Central memory CD4-positive, alpha-beta T cell (primary cell): ENCODE measurements at places on chromosomes 6 and 20.
A peak's percentile ranks its signal among the peaks of the same experiment; 100 is the strongest.

DNA sequence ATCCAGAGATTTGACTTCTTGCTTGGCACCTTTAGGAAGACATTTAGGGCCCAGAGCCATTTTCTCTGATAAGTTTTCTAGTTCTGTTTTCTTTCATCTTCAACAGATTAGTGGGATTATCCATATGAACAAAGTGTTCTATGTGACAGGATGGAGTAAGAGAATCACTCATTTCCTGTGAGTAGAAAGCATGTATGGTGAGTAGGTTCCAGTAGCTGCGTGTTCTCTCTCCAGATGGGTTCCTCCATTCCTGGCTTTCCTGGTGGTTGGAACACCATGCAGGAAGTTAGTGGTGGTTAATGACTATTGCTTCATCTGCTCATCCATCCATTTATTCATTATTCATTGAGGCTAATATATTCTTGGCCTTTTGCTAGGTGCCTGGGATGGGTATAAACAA lies 54.0 kb downstream of the EFCAB8 start:
- DNase-seq = no peak

GRCh38 chr6:113645986-113646385 lies 211.2 kb upstream of the MARCKS start:
- no peak for DNase-seq

DNA sequence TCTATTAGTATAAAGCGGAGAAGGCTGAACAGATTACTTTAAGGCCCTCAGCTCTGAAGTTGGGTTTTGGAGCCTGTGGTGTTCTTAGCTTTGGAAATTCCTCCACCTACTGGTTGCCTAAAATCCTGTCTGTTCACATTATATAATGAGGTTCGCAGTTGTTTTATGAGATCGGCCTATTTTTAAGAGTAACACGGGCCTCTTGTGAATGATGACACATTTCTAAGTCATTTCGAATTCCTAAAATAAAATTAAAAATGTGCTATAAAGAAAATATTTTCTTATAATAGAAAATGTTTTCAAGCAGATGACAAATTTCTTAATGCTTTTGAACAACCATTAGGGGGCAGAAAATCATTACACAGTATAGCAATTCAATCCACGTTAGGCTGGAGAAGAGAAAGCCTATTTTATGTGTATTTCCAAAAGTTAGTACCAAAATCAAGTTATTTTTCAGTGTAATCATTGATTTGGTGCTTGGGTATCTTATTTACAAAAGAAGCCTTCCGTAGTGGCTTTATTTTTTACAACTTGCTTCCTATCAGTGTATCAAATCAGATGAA lies 15.8 kb upstream of the FAM8A1 start:
- DNase-seq = peak; percentile 30

- no peak for DNase-seq
Measured at GRCh38 chr6:144661116-144661806, 376.1 kb downstream of the UTRN start.

GRCh38 chr6:23370051-23370450 lies 756.0 kb upstream of the NRSN1 start:
- DNase-seq = no peak

DNA sequence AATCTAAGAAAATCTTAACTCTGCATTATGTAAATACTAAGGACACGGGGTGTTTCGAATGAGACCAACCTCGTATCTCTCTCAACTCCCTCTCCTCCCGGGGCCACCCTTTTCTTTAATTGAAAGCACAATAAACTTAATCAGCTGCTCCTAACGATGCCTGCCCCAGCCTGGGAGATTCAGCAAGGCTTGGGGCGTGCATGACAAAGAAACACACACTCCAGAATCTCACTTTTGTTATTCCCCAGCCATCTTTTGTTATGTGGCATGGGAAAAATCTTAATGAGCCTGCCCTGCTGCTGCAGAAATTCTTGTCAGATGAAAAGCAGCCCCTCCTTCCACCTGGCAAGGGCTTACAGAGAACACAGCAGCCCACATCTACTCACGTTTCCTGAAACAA lies 117.4 kb downstream of the TTLL2 start:
- DNase-seq = no peak

DNA sequence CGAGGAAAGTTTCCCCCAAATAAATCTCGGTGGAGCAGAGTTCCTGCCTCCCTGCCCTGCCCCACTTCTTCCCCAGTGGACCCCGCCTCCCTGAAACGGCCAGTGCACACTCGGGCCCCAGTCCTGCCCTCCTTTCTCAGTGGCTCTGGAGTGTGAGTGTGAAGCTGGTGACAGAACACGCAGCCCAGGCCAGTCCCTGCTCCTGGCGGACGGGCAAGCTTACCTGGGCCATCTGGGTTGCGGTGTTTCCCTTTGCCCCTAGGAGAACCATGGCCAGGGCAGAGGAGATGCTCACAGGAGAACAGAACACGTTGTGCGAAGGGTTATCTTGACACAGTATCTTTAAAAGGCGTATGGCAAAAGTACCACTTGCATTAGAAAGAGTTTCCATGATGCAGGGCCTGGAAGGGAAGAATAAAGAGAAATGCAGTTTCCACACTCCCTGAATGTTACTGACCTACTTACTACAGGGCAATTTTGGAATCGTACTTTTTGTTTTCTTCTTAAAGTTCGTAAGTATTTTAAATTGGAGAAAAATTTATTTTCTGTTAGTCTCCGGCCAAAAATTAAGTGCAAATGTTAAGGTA lies 2.8 kb downstream of the SERPINB9 start:
- DNase-seq = no peak

DNA sequence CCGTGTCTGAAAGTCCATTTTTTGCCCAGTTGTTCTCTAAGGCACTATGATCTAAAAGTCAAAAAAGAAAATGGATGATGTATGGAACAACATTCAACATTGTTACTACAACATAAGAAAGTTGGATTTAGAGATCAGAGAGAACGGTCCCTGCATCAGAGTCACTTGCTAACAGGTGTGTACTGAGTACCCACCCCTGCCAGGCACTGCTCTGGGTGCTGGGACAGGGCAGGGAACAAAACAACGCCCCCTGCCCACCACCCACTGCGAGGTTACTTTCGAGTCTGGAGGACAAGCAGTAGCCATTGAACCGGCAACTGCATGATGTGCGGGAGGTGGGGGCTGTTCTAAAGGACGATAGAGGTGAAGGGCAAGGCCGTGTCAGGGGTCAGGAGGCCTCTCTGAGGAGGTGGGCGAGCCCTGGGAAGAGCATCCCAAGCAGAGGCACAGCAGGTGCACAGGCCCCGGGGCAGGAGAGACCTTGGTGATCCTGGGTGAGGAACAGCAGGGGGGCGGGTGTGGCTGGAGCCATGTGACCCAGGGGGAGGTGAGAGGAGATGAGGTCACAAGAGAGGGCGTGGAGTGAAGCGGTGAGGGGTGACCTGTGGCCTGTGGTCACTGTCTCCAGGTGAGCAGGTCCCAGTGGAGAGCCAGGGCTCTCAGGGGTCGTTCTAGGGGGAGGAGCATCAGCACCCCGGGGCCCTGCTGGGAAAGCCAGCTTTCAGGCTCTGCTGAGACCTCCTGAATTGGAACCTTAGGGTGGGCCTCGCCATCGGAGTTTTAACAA lies 197.5 kb upstream of the SULF2 start:
- DNase-seq = no peak

DNA sequence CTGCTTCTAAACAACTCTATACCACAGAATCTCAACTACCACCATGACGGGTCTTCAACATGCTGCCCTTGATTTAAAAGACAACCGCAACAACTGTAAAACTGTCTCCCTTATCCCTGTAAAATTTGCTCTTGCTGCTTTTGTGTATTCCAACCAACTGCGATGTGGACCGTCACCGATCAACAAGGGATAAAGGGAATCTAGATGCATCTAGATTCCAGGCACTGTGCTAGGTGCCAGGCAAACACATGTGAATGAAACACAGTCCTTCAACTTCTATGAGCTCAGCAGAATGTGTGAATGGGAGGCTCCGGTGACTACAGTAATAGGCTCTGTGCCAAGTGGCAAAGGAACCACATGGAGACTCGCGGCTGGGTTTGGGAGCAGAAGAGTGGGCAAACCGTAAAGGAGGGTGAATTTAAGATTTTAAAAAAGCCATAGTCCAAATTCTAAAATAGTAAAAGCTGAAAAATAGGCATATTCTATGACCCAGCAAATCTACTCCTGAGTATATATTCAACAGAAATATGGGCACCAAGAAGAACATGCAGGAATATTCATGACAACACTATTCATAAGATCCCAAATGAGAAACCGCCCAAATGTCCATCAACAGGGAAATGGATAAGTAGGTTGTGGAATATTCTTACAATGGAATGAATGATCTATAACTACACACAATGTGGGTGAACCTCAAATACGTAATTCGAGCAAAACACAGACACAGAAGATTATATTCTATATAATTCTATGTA lies 3.7 kb upstream of the PRND start:
- DNase-seq = no peak

GRCh38 chr6:169158174-169158573 lies 95.5 kb downstream of the THBS2 start:
- no peak for DNase-seq

DNA sequence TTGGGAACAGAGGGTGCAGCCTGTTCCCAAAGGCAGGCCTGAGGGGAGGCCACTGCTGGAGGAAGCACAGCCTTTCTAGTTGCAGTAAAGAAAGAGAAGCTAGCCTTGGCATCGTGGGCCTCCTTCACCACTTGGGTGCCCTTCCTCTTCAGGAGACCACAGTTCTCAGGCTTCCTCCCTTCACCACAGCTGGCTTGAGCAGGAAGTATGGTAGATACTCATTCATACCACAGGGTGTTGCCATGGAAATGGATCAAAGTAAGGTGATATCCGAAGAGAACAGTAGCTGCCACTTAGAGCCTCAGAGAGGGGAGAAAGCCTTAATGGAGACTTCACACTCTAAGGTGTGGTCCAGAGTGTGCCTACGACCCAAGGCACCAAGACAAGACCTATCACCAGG lies 120.4 kb upstream of the RIPOR2 start:
- peak; percentile 87 for DNase-seq

DNA sequence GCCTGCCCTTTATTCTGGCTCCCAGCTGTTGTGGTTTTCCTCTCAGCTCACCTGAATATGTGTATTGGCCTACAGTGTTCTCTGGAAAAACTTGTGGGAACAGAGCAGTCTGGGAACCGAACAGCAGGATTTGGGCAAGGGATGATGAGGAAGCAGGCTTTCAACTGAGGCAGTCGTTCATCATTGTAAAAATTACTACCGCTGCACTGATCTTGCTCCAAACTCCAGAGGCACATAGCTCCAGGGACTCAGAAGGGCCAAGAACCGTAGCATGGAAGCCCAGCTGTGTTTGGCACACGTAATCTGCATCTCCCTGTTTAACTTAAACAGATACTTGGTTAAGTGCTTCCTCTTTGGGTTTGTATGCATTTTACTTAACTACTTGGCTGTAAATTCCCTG lies 48.3 kb upstream of the EEF1A1 start:
- no peak for DNase-seq

DNA sequence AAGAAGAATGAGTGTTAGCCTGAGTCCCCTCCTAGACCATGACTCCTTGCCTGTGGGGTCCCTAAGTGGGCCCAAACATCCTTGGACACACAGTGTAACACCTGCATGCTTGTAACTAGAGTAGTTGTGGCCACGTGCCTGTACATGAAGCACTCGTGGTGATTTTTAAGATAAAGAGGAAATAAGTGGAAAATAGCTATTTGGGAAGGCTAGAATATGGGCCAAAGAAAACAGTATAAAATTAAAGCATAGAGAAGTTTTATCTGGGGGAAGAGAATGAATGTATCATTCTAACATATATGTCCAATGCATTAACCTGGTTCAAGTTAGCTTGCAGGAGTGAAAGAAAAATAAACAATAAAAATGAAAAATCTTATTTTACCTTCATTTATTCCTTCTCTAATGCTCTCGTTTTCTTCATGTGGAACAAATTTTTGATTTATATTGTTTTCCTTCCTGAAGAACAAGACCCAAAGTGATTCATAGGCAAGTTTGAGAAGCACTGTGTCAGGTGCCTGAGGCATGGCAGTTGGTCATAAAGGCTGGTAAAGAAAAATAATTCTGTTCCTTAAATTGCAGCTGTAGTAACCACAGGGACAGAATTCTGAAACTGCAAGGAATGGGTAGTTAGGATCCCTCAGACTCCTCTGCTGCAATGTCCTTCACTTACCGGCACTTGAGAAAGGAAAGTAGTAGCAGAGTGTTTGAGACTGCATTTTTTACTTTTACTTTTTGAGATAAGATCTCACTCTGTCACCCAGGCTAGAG lies 8.5 kb upstream of the CST3 start:
- DNase-seq = no peak

DNA sequence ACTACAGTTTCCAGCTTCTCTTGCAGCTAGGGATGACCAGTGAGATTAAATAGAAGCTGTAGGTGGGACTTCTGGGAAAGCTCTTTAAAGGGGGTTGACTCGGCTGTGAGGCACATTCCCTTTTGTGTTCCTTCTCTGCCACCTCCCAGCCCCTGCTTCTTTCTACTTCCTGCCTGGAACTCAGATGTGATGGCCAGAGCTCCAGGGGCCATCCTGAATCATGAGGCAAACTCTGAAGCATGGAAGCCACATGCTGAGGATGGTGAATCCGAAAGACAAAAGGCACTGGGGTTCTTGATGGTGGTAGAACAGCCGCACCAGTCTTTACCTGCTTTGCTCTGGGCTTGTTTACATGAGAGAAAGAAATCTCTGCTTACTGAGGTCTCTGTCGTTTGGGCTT lies 9.1 kb downstream of the CEBPB start:
- no peak for DNase-seq

DNA sequence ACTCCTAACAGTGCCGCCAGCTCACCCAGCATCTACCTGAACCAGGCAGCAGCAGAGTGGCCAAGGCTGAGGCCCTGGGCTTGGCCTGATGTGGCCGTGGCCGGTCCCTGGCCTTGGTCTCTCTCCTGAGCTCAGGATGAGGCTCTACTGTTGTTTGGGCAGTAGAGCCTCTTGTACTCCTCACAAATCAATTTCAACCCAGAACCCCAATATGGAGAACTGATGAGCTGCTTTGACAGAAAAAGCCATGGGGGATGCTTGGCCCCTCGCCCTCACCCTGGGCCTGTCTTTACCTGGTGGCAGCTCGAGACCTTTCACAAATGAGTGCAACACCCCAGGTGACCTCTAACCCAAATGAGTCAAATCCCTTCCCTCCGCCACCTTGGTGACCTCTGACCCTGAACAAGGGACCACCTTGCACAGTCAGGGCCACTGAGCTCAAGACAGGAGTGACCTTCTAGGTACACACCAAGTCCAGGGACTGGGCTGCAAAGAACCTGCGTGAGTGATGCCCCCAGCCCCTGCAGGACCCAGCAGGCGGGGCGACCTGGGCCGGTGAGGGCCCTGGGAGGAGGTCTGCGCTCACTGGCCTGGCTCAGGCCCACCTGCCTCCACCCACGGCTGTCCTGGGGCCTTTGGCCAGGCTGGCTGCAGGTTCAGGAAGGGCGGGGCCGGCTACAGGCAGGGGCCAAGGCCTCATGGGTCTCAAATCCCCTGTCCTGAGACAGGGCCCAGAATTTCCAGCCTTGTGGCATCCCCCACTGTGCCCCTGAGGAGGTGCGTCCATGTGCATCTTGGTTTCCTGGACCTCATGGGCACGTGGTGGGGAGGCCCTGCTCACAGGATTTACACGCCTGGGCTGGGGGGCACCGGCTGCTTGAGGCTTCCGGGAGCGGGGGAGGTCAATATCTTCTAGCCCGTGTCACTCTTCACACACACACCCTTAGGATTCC lies 30.2 kb downstream of the PSMG4 start:
- no peak for DNase-seq

- DNase-seq = no peak
Measured at GRCh38 chr6:141301779-141302178, 830.9 kb upstream of the GJE1 start.

GRCh38 chr6:167574431-167575151 lies 249.7 kb downstream of the TTLL2 start:
- no peak for DNase-seq
